Activated CD8-positive, alpha-beta memory T cell treated with anti-CD3 and anti-CD28 coated beads, Interleukin-2, amount 10 ng/mL, durations not matched to agents 7 days and 5 days (primary cell): ENCODE measurements at places on chromosomes 2 and 18. TPM values are rescaled to one million over a fixed set of nuclear protein-coding genes. Genes with fewer than 3 reads are reported as not detected.

Gene GREB1
- total RNA-seq = 1.4 TPM

Gene SDC1
- total RNA-seq = not detected

- no peaks in the 10 kb centered on the region for H3K36me3 ChIP-seq
- DNase-seq = no peak
- H3K27ac ChIP-seq = no peak overlapping the region
These were observed 48.4 kb downstream of the TMEFF2 start for GRCh38 chr2:192146069-192147015.

GRCh38 chr2:173568054-173568453 lies 213.4 kb downstream of the CDCA7 start:
- no peak for DNase-seq
- H3K27me3 ChIP-seq = peaks cover 39% of the 10 kb centered on the region
- H3K4me1 ChIP-seq = peaks cover 5% of the 10 kb centered on the region
- no peak overlapping the region for H3K27ac ChIP-seq
- H3K4me3 ChIP-seq = no peak overlapping the region

DNA sequence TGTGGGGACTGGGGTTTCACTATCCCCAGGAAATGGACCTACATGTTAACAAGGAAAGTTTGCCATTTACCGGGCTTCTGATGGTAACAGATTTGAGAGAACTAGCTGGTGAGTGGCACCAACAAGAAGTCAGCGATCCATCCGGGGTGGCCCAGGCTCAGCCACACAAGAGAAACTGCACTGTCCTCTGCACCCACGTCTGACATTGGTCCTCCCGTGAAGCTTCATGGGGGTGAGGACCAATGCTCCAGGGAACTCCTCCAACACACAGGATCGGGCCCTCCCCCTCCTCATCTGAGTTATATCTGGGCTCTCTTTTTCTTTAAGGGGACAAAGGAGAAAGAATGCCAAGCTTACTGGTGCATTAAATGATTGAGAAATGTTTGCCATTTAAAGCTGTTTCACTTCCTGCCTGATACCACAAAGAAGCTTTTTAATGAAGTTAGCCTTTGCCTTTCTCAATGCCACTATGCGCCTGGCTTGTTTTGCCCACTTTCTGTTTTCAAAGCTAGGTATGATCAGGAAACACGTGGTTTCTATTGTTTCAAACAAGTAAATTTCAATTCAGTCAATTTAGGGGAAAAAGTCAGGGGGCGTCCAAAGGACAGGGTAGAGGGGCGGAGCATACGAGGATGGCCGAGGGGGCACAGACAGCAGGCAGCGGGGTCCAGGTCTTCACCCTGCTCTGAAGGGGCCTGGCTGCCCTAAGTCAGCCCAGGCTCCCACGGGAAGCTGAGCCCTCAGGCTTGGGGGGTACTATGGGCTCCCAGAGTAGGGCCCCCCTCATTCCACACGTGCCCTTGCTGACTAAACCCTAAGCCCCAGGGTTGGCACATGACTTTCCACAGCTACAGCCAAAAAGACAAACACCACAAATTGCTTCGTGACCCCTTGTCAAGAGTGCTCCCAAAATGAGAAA lies 204.0 kb upstream of the ID2 start:
- H3K36me3 ChIP-seq = peaks cover 18% of the 10 kb centered on the region
- H3K4me1 ChIP-seq = peaks cover 94% of the 10 kb centered on the region
- DNase-seq = peak; percentile 63
- peak overlapping the region; percentile 94 for H3K27ac ChIP-seq

Gene CFC1
- total RNA-seq = not detected

DNA sequence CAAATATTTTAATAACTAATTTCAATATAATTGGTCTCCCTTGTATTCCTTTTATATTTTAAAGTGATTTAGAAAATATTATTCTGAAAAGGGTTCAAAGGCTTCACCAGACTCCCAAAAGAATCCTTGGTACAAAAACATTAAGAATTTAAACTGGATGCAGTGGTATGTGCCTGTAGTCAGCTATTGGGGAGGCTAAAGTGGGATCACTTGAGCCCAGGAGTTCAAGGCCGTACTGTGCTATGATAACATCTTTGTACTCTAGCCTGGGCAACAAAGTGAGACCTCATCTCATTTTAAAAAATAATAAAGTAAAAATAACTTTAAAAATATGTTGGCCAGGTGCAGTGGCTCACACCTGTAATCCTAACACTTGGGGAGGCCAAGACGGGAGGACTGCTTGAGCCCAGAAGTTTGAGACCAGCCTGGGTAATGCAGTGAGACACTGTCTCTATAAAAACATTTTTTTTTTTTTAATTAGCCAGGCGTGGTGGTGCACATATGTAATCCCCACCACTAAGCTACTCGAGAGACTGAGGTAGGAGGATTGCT lies 14.7 kb downstream of the NCL start:
- H3K27ac ChIP-seq = no peak overlapping the region
- H3K27me3 ChIP-seq = no peaks in the 10 kb centered on the region
